ENCODE measurements at places on chromosomes 1 and 21.

GRCh38 chr1:5522531-5523145, 469.6 kb downstream of the NPHP4 start:
- DNase-seq, result no peak

- no peak for DNase-seq
These were observed 103.8 kb downstream of the TOMM20 start for GRCh38 chr1:235024711-235025421.

DNA sequence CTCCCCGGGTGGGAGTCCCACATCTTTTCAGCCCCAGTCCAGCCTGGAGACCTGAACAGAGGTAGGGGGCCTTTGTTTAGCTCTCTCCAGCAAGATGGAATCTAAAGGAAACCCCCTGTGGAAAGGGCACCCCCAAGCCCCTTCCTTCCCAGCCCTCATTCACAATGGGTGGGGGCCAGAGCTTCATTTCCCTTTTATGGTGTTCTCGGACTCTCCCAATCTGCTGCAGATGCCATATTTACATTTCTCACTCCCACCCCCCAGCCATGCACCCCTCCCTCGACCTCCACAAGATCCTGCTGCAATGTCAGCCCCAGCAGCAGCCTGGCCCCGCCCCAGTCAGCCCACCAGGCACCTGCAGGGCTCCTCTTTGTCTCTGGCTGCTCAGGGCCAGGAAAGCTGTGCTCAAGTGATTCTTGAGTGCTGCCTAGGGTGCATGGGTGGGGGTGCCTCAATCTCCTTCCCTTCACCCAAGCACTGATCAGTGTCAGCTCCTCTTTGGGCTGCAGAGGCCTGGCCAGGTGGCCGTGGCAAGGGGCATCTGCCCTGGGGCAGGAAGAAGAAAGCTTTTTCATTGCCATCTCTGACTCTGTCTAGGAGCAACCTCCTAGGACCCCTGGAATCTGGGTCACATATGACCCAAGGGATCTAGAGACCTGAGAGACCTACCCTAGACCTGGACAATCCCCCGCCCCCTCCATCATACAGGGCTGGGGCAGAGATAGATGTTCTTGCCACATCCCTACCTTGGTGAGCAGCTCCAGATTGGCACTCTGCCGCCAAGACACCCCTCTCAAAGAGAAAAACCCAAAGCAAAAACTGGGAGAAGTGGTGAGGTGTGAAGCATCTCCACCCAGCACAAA, 1.7 kb downstream of the KIF21B start:
- no peak for DNase-seq

GRCh38 chr21:41010101-41010435, 157.9 kb upstream of the BACE2 start:
- DNase-seq, result no peak

- no peak for DNase-seq
These were observed 4.5 kb upstream of the DDX59 start for GRCh38 chr1:200673952-200674823.

Data from stimulated activated CD4-positive, alpha-beta T cell treated with anti-CD3 and anti-CD28 coated beads, Interleukin-1b, Interleukin-23, amount 100 ng/mL, for 1 hour (primary cell).